T-helper 9 cell (primary cell): ENCODE measurements at places on chromosomes 4 and X.
A peak's percentile ranks its signal among the peaks of the same experiment; 100 is the strongest.

DNA sequence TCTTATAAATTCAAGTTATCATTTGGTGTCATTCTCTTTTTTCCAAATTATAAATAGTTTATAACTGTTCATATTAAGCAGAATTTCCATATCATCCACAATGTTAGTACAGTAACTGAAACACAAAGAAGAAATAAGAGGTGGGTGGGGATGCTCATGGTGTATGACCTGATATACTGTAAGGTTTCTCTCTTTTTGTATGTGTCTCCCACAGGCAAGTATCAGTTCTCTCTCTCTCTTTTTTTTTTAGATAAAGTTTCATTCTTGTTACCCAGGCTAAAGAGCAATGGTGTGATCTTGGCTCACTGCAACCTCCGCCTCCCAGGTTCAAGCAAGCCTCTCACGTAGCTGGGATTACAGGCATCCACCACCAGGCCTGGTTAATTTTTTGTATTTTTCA is 43.7 kb upstream of the UGT2A3 start:
- DNase-seq = no peak

GRCh38 chr4:119093042-119093827 is 42.4 kb upstream of the MYOZ2 start:
- no peak for DNase-seq

- no peak for DNase-seq
Measured at GRCh38 chr4:87838890-87839591, 6.3 kb downstream of the MEPE start.

DNA sequence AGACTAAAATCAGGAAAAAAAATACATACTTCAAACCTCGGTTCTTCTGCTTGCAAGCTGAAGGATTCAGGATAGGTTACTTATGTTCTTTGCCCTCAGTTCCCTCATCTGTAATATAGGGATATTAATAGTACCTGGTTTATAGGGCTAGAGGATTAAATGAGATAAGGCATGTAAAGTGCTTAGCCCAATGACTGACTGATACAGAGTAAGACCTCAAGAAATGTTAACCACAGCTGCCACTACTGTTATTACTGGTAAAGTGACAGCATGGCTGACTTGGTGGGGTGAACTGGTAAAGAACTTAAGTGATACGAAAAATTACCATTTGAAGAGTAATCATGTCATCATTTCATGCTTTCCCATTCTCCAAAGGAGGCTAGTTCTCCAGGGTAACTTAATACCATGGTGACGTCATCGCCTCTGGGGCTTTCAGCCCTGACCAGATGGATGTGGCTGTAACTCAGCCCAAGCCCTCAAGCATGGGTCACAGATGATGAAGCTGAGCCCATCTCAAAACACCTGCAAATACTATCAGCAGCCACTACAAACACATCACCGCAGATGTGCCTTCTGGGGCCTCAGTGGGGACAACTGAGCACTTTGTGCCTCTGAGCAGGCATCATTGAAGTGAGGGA is 44.5 kb upstream of the SCML1 start:
- no peak for DNase-seq

DNA sequence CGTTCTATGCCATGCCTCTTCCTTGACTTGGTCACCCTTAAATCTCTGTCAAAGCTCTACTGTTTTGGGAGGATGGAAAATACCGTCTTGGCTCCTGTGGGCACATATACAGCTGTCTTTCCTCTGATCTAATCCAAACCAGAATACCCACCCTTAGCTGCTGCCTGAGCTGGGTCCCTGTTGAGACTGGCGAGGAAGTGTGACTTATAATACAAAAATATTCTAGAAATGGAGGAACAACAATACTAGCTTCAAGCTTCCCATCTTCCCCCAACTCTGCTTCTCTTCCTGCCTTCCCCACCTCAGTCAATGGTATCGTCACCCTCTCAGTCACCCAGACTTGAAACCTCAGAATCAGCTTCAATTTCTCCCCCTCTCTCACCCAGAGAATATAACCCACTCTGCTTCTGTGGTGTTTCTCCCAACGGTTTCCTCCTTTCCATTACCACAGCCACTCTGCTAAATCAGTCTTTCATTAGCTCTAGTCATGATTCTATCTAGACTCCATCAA is 599 bp upstream of the IL2RG start:
- peak; percentile 25 for DNase-seq

DNA sequence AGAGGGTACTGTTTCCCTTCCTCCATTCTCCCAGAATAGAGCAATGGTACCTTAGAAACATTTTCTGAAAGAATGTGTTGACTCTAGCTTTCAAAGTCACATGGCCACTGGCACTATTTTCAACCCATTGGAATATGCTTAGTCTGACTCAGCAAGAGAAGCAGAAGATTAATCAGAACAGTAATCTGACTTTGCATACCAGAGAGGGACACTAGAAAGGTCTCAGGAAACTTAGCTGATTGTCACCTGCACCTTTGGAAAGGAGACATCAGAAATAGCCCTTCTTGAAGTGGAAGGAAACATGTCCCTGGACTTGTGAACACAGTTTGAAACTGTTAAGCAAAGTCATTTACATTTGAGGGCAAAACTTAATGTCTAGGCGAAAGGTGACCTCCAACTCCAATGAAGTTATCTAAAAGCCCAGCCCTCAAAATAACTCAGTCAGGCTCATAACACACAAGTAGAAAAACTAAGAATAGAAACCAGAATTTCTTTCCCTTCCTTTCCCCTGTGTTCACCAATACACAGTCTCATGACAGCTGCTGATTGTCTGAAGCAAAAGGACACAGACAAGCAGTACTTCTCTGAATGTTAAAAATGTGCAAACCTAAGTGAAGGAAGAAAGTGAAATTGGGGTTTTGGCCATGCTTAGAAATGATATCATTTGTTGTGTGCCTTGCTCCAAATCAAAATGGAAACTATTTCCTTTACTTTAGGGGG is 270.8 kb downstream of the GRIA3 start:
- DNase-seq = no peak

DNA sequence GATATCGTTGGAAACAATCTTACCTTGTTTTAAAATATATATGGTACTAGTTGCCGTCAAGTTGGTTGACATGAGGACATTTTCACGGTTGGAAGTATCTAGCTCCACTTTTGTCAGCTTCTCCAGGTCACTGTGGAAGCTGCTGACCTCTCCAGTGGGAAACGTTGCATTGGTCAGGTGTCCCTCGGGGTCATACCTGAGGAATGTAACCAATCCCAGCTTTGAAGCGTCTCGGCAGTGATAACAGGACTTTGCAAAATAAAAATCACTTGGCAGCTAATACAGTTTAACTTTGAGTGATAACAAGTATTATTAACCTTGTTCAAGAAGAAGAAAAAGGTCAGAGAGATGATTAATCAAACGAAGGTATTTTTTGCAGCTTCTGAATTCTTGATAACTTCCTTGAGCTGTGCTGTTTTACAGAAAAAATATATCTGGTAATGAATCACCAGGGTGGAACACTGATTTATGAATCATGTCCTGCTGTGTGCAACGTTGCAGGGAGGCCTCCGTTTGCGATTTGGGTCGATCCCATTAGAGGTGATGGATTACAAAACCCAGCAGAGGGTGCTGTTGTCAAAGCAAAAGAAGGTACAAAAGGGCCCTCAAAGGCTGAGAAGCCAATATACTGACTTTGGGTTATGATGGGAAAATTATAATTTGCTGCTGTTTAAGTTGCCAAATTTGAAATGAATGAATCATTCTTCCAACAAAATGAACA is 60.1 kb downstream of the SH2D1A start:
- DNase-seq = peak; percentile 31

GRCh38 chrX:150049647-150050046 is 111.4 kb upstream of the EOLA2 start:
- no peak for DNase-seq

DNA sequence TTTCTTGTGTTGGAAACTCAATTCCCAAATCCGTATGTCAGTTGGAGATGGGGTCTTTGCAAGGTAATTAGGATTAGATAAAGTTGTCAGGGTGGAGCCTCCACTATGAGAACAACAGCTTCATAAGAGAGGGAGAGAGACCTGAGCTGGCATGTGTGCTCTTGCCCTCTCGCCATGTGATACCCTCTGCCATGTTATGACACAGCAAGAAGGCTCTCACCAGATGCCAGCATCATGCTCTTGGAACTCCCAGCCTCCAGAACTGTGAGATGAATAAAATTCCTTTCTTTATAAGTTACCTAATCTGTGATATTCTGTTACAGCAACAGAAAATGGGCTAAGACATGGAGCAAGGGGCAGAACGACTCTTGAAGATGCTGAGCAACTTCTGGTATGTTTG is 201.9 kb upstream of the BOD1L1 start:
- DNase-seq = no peak

DNA sequence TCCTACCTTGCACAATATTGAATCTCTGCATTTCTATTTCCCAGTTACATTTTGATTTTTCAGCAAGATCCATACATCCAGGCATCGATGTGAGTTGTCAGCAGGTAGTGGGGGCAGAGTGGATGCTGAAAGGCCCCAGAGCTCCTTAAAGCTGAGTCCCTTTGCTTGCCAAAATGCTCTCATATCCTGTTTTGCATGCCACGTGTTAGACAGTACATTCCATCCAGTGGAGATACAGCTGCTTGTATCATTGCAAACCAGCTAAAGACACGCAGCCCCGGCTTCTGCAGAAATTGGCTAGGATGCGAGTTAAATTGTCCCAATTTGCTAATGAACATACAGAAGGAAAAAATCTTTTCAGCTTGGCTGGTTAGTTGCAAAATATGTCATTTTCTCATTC is 179.6 kb upstream of the MXRA5 start:
- DNase-seq = no peak

DNA sequence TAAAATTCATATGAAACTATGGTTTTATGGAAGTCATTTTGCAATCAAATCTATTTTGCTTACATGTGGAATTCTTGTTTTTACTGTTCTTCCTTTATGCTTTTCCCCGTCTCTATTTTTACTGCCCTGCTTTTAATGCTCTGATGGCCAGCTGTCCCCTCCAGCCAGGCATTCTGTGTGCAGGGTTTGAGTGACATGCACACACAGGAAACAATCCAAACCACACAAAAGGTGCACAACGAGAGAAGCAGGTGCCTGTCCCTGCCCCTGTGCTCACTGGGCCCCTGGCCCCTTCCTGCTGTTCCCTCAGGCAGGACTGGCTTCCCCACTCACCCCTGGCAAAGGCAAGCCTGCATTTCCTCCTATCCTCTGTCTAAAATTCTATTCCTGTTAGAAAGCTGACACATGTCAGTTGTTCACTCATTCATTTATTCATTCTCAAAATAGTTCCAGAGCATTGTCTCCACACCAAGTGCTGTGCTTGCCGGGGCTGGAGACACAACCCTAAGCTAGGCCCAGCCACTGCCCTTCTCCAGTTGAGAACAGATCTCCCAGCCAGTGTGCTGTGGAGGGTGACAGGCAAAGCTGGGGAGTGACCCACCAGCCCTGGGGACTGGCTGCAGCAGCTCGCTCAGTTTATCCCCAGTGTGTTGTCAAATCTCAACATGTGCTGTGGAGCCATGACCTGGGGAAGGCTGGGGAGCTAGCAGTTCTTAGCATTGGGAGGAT is 346.3 kb downstream of the FBXW7 start:
- DNase-seq = no peak

DNA sequence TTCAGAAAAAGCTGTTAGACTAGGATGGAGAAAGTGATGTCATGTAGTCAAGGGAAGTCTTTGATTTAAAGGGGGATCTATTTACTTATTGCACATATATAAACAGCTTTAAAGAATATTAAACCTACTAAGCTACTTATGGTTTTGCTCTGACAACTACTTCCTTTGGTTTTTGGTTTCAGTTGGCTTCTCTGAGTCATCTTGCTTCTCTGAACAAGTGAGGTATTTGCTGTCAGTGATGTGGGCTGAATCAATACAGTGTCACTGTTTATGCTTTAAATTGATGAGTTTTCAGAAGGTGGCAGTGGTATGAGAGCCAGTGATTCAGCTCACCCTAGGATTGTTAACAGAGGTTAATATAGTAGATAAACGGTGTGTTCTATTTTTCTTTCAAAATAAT is 75.1 kb downstream of the CEP44 start:
- DNase-seq = no peak

- DNase-seq = no peak
Measured at GRCh38 chr4:37990731-37991245, 30.6 kb downstream of the PTTG2 start.

GRCh38 chrX:150919401-150919800 is 20.9 kb upstream of the CD99L2 start:
- DNase-seq = no peak

DNA sequence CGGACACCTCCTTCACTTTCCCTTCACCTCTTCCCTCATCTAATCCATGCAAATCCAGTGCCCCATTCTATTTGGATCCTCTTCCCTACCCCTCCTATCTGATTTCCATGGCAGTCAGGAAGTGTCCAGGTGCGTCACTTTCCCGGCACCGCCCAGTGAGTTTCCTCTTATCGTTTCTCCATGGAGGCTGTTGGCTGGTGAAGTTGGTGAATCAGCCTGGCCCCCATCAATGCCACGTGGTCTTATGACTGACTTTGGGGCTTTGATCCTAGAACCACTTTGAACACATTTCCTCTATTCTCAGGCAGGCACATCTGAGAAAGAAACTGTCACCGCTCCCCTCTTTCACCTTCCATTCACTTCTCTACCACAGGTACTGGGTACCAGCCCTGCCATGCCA is 137.8 kb downstream of the CEP135 start:
- no peak for DNase-seq

- no peak for DNase-seq
Measured at GRCh38 chr4:179768996-179769395, 2326.8 kb upstream of the AGA start.
